Activated CD4-positive, alpha-beta T cell treated with anti-CD3 and anti-CD28 coated beads, Interleukin-2, Interleukin-4, amounts not matched to agents 100 ng/mL and 50 ng/mL, durations not matched to agents 16 hours and 8 hours (primary cell): ENCODE measurements at places on chromosomes 2 and 18.

DNA sequence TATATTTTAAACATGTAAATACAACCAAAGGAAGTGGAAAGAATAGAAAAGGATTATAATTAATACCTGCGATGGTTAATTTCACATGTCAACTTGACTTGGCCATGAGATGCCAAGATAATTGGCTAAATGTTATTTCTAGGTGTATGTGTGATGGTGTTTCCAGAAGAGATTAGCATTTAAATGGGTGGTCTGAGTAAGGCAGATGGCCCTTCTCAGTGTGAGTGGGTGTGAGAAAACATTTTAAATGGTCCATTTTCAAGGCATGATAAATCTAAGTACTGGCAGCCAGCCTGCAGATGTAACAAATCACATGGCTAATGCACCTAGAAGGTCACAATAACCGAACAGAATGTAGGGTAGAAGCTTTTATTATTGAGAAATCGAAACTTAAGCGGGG is 99.6 kb upstream of the CDH7 start:
- DNase-seq: no peak

- no peak for DNase-seq
Measured at GRCh38 chr2:41446266-41446665, 601.6 kb upstream of the PKDCC start.

DNA sequence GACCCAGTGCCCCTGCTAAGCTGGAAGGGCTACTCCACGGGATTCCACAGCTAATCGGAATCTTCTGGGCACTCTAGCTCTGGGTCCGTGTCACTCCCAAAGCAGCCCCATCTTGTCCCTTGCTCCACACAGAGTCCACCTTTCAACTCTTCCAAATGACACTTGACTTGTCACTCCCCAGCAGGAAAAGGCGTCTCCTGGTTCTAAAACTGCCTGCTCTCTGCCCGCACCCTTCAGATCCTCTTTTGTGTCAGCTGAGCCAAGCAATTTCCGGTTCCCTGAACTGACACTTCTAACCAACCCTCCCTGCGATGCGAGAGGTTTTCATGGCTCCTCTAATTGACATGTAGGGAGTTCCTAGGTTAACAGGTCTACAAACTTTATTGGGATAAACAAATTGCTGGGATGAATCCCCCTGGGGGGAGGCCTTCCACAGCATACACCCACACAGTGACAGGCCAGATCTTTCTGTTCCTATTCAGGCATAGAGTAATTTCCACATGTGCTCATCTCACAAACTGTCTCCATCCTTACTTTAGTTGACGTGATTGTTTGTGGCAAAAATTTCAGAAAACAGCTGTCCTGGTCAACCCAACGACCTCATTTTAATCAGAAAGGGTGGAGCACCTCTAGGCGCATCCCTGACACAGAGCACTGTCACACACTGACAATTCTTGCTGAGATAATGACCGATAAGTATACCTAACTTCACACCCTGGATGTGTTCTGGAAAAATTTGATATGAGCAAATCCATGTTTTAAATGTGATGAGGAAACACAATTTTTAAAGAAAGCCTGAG is 104.9 kb downstream of the RBMS1 start:
- peak; percentile 60 for DNase-seq

DNA sequence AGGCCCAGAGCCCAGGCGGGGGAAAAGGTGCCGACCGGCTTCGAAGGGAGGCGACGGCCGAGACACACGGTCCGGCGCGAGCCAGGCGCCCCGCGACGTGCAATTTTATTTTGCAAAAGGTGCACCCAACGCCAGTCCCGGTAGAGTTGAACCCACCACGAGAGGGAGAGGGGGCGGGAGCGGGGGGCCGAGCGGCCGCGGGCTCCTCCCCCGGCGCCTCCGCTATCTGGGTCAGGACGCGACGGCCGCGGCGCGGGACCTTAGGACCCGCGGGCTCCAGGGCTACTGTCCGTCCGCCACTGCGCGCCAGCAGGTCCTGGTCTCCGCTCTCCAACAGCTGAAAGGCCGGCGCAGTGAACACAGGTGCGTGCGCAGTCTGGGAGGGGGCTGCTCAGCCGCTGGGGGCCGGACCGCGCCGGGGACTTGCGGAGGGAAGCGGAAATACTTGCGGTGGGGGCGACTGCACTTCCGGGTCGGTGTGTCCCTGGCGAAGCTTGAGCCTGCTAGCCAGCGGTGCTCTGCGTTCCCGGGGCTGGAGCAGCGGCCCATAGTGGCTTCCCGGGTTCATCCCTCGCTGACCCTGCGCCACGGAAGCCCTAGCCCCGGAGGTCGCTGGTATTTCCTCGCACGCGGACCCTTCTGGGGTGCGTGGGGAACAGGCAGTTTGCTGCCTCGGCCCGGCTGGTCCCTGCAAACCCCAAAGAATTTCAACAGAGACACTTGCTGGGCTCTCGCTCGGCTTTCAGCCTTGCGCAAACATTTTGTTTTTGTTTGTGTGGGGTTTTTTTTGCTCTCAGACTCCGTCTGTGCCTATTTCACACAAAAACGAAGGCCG is at the start of gene RMDN2:
TSS of gene RMDN2 (plus strand) at position 225 of the 835 bp plus-strand sequence. CDS start 3,991 bp downstream, outside the sequence.
- DNase-seq: peak; percentile 85

GRCh38 chr2:8481463-8482009 is 200.3 kb upstream of the ID2 start:
- peak; percentile 63 for DNase-seq

DNA sequence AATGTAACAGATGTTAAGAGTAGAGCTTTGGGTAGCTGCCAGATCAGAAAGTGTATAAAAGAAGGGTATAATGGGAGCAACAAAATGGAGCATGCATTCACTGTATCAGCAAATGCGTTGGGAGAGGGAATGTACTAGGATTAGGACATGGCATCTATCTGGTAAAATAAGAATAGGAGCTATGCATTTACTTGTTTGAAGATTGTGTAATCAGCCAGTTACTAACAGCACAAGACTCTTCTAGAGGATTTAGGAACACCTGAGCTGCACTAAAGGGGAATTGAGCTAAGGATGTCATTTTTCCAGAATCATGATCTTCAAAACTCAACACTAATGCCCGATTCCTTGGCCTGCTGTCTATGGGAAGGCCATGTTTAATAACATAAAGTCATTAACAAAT is 394.2 kb upstream of the TNP1 start:
- DNase-seq: no peak
